Tibial artery (tissue), 4 donors: ENCODE measurements at places on chromosomes 3 and 15.

DNA sequence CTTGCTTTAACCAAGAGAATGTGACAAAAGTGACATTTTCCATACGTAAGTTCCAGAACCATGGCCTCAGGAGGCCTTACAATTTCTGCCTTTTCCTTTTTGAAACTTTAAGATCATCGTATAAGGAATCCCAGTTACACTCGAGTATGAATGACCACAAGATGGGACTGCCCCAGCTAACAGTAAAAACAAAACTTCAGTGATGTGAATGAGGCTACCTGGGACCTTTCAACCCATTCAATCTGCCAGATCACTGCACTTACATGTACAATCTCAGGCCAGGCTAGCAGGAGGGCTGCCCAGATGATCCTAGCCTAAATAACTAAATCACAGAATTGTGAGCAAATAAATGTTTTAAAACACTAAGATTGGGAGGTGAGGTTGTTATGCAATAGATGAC lies 328.8 kb downstream of the CNTN6 start:
- no peak for DNase-seq

- DNase-seq, result no peak
These were observed 105.2 kb upstream of the BOC start for GRCh38 chr3:113105966-113106660.

DNA sequence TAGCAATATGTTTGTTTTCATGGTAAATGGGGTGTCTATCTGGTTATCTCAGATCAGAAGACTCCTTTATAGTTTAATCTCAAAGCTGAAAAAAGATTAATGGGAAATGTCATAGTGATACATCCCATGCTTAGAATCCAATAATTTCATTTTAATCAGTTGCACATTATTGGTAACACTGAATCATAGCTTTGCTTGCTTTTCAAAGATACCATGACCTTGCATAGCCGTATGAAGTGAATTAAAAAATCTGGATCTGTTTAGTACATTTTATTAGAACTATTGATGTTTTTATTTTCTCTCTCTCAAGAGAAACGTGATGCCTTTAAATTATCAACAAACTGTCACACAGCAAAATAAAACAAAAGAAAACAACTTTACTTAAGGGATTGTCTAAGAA lies 506.7 kb upstream of the SGO1 start:
- no peak for DNase-seq

DNA sequence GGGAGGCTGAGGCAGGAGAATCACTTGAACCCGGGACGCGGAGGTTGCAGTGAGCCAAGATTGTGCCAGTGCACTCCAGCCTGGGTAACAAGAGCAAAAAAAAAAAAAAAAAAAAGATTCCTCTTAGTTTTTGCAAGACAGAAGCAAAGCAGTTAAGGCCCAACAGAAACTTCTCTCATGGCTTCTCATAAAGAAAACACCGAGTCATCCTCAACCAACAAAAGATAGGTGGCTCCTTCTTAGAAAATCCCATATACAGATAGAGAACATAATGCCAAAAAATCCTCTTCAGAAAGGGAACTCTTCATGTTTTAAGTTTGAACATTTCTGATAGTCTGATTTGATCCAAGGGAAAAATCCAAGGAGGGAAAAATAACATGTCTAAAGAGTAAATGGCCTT lies 12.5 kb upstream of the SKIL start:
- DNase-seq, result no peak

- DNase-seq, result no peak
These were observed 22.6 kb downstream of the FAH start for GRCh38 chr15:80175436-80175835.

- DNase-seq, result no peak
These were observed 181.3 kb downstream of the NFKBIZ start for GRCh38 chr3:102030661-102031060.

GRCh38 chr3:143217283-143217682 lies 97.7 kb downstream of the CHST2 start:
- DNase-seq, result no peak

- no peak for DNase-seq
These were observed 161.1 kb downstream of the WDR76 start for GRCh38 chr15:43987924-43988323.

DNA sequence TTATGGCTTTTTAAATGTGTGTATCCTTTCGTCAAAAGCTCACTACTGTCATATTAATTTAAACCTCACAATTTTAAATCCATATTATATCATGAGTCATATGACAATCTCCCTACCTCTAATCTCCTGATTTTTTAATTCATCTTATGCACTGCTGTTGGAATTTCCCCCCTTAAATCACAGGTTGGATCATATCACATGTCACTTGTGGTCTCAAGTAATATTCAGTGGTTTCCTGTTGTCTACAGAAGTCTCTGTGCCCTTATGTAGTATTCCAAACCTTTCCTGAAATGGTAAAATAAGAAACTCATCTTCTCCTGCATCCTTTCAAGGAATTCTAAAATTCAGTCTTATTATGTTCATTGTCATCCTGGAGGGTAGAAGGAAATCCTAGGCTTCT lies 116.0 kb upstream of the CBLB start:
- no peak for DNase-seq

- no peak for DNase-seq
These were observed 482.2 kb downstream of the RBMS3 start for GRCh38 chr3:29763115-29763514.

DNA sequence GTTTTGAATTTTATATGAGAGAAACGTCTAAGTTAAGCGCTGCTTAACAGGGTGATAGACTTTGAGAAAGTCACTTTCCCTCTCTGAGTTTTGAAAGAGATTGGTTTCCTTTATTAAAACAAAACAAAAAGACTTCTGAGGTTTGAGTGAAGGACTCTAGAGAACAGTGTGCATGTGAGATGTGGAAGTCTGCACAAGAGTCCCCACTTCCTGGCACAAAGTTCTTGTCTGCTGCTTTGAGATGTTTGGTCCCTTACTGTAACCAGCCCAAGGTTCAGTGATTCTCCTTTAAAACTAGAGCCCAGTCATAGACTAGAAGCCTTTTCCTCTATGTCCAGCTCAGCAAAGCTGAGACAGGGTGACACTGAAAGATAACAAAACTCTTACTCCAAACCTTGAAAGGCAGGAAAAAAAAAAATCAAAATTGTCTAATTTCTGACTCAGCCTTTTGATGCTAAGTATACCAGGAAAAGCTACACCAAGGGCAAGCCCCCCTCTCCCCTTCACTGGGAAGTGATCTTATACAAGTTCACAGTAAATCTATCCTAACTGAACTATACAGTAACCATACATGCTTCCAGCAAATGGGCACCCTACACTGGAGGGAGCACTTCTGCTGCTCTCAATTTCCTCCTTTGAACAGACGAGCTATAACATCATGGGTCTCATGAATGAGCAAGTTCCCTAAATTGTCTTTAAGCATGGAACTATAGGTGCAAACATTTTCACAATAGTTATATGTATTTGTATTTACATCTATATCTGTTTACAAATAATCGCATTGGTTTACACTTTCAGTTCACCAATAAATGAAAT lies 2.3 kb downstream of the POPDC2 start:
- no peak for DNase-seq

DNA sequence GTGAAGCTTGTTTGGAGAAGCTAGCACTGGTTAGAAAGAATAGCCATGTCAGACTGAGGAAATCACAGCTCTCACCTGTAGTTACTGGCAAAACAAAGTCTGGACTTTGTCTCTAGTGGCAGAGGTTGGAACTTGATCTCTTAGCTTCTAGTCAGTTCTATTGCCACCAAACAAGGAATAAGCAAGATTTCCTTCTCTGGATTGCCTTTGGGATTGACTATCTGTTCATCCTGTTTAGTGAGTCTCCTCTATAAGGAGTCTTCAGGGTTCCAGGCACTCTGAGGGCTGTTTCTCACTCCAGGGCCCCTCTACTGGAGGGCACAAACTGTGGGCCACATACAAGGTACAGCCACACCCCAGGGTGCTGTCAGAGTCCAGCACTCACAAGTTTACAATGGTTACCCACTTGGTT lies 426.6 kb upstream of the THBS1 start:
- no peak for DNase-seq

DNA sequence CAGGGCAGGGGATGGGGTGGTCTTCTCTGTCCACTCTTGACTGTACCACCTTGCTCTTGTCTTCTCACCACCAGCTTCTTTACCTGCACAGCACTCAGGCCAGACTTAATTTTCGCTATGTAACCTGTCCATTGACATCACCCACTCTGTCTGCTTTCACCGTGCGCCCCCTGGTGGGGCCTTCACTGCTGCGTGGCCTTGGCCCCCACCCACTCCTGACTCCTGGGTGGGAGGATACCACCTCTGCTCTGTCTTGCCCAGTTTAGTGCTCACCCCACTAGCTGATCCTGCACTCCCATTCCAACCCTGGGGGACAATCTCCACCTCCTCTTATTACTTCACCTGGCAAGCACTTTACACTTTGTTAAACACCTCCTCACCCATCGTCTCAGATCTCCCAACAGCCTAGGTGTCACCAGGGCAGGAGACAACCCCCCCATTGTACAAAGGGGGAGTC lies 17.7 kb downstream of the PTH1R start:
- DNase-seq, result peak; percentile 79

- DNase-seq, result no peak
These were observed 64.7 kb upstream of the CCDC39 start for GRCh38 chr3:180743813-180744590.

DNA sequence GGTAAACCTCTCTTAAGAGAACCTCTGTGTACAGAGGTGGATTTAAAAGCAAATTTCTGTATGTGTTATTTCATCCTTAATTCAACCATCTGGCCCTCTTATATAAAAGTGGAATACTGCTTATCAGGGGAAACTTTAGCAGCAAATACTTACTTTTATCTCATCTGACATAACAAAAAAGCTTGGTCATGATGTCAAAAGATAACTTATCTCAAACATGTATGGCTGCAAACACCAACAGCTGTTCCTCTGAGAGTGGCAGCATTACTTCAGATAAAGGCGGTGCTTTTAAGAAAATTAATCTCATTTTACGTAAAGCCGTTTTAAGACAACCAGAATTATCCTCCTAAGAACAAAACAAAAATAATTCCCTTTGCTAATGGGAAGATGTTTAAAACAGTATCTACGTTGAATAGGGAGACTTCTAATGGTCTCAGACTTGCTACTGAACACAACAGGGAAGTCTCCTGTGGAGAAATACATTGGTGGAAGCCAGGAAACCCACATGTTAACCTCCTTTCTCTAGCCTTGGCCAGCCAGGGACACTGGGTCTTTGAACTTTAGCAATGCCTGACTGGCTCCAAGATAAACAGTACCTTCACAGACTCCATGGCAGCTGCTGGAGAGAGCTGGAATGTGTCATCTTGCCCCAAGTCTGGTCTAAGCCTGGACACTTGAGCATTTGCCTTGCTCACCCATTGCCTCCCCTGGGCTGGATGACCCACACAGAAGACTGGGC lies 18.1 kb downstream of the ARRDC4 start:
- no peak for DNase-seq

DNA sequence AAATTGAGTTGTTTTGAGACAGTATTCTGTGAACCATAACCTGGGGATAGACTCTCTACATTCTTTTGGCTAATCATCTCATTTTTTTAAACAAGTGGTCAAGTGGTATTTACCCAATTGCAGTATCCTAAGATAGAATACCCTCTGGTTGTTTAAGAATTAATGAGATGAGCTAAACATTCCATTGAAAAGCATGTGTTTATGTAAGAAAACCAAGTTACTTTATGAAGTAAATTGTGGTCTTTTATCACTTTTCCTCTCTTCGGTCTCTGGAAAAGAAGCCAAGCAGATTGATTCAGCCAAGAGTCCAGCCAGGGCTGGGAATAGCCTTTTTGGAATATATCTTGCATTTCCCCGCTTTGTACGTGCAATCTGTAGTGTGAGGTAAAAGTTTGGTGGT lies 185.7 kb upstream of the TOPAZ1 start:
- DNase-seq, result no peak
